ENCODE measurements at places on chromosomes 1 and 21. TPM values are rescaled to one million over a fixed set of nuclear protein-coding genes. Genes with fewer than 3 reads are reported as not detected.
A peak's percentile ranks its signal among the peaks of the same experiment; 100 is the strongest.

DNA sequence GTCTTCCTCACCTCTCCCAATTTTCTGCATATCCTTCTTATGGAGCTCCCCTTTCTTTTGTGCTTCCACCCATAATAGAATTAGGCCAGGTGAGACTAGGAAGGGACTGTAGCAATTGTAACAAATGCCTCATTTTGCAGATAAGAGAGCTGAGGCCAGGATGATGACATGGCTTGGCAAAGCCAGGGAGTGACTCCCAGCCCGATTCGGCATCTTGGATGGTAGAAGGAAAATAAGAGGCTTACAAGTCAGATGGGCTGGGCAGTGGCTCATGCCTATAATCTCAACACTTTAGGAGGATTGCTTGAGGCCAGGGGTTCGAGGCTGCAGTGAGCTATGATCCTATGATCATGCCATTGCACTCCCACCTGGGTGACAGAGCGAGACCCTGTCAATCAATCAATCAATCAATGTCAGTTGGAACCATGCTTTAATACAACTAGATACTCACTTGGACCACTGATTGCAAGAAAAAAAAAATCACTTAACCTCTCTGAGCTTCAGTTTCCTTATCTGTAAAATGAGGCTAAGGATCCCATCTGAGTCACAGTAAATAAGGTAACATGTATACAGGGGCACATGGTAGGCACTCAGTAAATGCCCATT, 51.6 kb downstream of the PLEKHA6 start:
- peaks cover 9% of the 10 kb centered on the region for H3K4me1 ChIP-seq
- H3K4me3 ChIP-seq: no peak overlapping the region
- H3K36me3 ChIP-seq: no peaks in the 10 kb centered on the region
- no peak for DNase-seq

DNA sequence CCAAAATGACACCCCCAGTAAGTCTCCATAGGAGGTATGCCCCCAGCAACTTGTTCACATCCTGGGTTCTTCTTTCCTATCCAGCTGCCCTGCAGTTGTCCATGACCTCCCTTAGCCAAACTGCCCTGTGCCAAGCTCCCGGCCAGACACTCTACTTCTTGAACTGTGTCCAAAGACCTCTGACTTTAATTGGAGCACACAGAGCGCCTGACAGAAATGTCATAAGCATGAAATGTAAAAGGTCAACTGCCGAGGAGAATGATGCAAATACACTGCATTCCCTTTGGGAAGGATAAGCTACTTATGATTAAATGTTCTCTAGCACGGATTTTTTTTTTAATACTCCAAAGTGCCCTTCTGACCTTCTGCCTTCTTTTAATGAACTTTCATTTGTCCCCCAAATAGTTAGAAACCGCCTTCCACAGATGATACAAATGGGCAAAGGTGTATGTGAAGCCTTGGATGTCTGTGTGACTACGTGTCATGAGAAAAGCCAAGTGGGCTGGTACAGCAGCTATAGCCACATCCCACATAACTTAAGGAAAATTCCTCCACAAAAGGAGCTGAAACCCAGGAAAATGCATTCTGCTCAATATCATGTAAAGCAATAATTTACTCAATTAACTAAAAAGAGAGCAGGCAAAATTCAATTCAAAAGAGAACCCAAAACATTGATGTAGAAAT, 26.8 kb downstream of the PALMD start:
- DNase-seq: no peak
- no peak overlapping the region for H3K4me3 ChIP-seq
- peak overlapping the region; percentile 76 for H3K27ac ChIP-seq
- H3K27me3 ChIP-seq: no peaks in the 10 kb centered on the region
- peaks cover 31% of the 10 kb centered on the region for H3K4me1 ChIP-seq
- no peaks in the 10 kb centered on the region for H3K36me3 ChIP-seq

DNA sequence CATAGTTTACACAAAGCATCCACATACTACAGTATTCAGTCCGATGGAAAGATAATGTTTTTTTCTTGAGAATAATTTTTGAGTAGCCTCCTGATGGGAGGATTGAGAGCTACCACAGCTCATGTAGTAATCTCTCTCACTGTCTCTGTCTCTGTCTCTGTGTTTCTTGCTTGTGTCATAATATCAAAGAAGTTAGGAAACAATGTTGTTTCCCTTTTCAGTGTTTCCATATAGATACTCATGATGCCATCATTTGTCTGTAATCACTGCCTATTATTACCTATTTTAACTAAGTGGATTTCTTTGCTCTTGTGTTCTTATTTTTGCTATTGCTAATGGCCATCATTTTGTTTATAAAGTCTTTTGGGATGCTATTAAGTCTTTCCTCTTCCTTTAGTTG, 367.7 kb downstream of the NEGR1 start:
- H3K36me3 ChIP-seq: no peaks in the 10 kb centered on the region
- H3K4me3 ChIP-seq: no peak overlapping the region
- no peak for DNase-seq
- H3K27ac ChIP-seq: no peak overlapping the region

DNA sequence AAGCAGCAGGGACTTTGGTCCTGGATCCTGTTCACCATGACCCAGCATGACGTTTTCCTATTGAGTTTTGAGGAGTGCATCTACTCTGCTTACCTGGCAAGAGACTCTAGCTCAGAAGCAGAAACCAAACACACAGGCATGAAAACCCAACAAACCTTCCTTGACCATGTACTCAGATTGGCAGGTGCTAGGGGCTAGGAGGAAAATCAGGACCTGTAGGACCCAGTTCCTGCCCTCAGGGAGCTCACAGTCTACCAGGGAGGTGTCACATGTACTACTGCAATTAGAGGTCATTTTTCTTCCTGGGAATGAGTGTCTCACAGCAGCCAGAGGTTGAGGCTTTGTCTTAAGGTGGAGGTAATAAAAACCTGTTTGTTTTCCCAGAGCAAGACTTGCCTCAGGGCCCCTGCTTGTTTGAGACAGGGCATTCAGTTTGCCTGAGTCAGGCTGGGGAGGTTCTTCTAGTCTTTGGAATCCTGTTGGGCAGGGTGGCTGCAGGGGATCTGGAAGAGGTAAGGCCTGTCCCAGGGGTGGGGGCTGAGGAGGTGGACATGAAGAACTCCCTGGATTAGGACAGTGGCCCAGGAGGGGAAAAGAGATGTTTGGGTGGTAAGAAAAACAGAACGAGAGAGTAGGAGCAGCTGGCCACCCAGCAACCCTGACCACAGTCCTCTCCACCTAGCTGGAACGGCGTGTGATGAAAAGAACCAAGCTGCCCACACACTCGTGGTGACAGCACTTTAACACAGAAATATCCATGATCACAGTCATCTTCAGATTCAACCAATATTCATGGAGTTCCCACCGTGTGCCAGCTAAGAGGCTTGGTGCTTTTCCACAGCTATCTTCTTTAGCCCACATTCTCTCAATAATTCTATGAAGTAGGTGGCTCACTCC, 30.8 kb downstream of the IER5 start:
- no peak overlapping the region for H3K4me3 ChIP-seq
- H3K27ac ChIP-seq: peak overlapping the region; percentile 48
- H3K4me1 ChIP-seq: peaks cover 32% of the 10 kb centered on the region
- no peaks in the 10 kb centered on the region for H3K27me3 ChIP-seq
- DNase-seq: no peak

GRCh38 chr21:23438081-23438480, 2169.2 kb downstream of the MRPL39 start:
- no peaks in the 10 kb centered on the region for H3K36me3 ChIP-seq
- no peak for DNase-seq
- no peaks in the 10 kb centered on the region for H3K4me1 ChIP-seq
- no peak overlapping the region for H3K27ac ChIP-seq

DNA sequence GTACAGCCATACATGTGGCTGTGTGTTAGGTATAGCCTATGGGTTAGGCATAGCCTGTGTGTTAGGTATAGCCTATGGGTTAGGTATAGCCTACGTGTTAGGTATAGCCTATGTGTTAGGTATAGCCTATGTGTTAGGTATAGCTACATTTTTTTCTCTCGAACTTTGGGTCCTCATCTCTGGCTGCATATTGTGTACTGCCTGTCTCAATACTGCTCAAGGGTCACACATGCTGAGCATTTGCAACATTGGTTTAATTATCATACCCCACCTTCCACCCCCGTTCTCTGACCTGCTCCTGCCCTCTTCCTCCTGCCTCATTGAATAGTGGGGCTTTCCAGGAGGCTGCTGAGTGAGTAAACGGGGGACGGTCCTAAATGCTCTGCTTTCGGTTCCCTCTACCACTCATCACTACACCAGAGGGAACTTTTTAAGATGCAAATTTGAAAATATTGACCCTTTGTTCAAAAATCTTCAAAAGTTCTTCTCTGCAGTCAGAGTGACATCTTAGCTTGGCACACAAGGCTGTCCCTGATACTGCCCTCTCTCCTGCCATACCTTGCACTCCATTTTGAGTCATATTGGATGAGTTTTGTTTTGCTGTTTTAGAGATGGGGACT, 17.8 kb downstream of the OR2B11 start:
- H3K36me3 ChIP-seq: no peaks in the 10 kb centered on the region
- H3K27me3 ChIP-seq: peaks cover 4% of the 10 kb centered on the region
- H3K27ac ChIP-seq: no peak overlapping the region
- DNase-seq: no peak
- no peaks in the 10 kb centered on the region for H3K4me1 ChIP-seq
- H3K4me3 ChIP-seq: no peak overlapping the region

DNA sequence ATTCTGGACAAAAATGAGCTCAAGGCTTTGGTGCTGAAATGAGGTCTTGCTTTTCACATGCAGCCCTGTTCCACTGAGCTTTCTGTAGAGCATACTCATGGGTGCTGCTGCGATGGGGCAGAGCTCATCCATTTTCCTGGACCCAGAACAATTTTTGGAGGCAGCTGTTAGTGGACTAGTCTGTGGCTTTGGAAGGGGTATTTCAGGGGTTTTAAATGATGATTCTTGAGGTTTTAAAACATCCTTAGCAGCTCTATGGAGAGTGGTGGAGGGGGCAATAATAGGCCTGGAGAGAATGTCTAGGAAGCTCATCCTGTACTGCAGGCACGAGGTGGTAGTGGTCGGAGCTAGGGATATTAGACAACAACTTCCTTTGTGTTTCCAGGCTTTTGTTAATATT, 16.5 kb downstream of the NOS1AP start:
- no peak overlapping the region for H3K27ac ChIP-seq
- DNase-seq: no peak
- peaks cover 7% of the 10 kb centered on the region for H3K27me3 ChIP-seq
- H3K4me3 ChIP-seq: no peak overlapping the region
- no peaks in the 10 kb centered on the region for H3K36me3 ChIP-seq
- H3K4me1 ChIP-seq: peaks cover 3% of the 10 kb centered on the region

GRCh38 chr1:100349246-100349645, 3.1 kb upstream of the CDC14A start:
- no peak overlapping the region for H3K4me3 ChIP-seq
- H3K36me3 ChIP-seq: no peaks in the 10 kb centered on the region
- H3K4me1 ChIP-seq: peaks cover 20% of the 10 kb centered on the region
- DNase-seq: no peak

DNA sequence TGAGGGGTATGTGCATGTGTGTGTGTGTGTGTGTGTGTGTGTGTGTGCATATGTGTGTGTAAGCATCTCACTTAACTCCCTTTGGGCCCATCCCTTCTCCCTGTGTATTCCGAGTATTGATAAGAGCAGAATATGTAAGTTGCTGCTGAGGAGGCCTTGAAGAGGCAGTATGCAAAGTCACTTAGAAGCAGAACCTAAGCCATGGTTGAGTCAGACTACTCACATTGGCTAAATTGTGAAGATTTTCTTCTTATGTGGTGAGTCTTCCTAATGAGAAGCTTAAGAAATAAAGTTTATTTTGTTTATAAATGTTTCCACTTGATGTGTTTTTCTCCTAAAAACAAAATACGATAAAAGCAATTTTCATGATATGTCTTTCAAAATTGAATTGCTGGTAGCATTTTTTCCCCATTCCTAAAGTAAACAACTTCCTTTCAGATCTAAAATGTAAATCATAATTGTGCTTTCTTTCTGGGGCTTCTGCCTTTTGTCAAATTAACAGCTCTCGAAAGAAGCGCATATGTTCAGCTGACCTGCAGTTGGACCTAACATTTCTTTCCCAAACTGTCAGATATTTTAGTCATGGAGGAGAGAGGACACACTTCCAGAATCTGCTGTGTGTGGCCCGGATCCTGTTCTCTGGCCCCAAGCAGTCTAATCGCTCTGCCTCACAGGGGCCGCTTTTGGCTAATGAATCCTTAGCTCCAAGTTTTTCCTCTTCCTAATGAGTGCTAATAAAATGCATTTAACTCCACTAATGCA, 284.0 kb downstream of the DUSP10 start:
- no peak for DNase-seq
- H3K4me3 ChIP-seq: no peak overlapping the region
- no peaks in the 10 kb centered on the region for H3K4me1 ChIP-seq
- no peak overlapping the region for H3K27ac ChIP-seq
- peaks cover 35% of the 10 kb centered on the region for H3K27me3 ChIP-seq

DNA sequence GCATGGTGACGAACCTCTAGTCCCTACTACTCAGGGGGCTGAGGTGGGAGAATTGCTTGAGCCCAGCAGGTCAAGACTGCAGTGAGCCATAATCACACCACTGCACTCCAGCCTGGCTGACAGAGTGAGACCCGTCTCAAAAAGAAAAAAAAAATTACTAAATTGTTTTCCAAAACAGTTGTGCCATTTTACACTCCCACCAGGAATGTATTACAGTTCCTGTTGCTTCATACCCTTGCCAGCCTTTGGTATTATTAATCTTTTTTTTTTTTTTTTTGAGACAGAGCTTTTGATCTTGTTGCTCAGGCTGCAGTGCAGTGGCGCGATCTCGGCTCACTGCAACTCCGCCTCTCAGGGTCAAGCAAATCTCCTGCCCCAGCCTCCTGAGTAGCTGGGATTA, 55.9 kb downstream of the RPS6KA1 start:
- H3K4me3 ChIP-seq: no peak overlapping the region
- H3K27me3 ChIP-seq: no peaks in the 10 kb centered on the region
- no peaks in the 10 kb centered on the region for H3K4me1 ChIP-seq
- no peak for DNase-seq
- H3K27ac ChIP-seq: no peak overlapping the region

GRCh38 chr1:38068220-38068979, 21.8 kb upstream of the POU3F1 start:
- no peaks in the 10 kb centered on the region for H3K36me3 ChIP-seq
- no peak overlapping the region for H3K27ac ChIP-seq
- H3K4me1 ChIP-seq: peaks cover 4% of the 10 kb centered on the region
- H3K27me3 ChIP-seq: peaks cover 46% of the 10 kb centered on the region
- H3K4me3 ChIP-seq: no peak overlapping the region

- no peak overlapping the region for H3K4me3 ChIP-seq
- no peak for DNase-seq
- H3K4me1 ChIP-seq: peaks cover 8% of the 10 kb centered on the region
- H3K36me3 ChIP-seq: no peaks in the 10 kb centered on the region
- peaks cover 18% of the 10 kb centered on the region for H3K27me3 ChIP-seq
Observed at GRCh38 chr1:60637651-60638050, 444.7 kb upstream of the NFIA start.

GRCh38 chr1:225694151-225694603, 41.3 kb upstream of the ENAH start:
- H3K27me3 ChIP-seq: no peaks in the 10 kb centered on the region
- H3K4me1 ChIP-seq: peaks cover 46% of the 10 kb centered on the region
- H3K36me3 ChIP-seq: no peaks in the 10 kb centered on the region
- no peak for DNase-seq

GRCh38 chr1:200963076-200963475, 60.4 kb downstream of the KIF21B start:
- H3K4me1 ChIP-seq: no peaks in the 10 kb centered on the region
- H3K27ac ChIP-seq: no peak overlapping the region
- DNase-seq: no peak

The GPA33 gene
- not detected for total RNA-seq

The KCNQ4 gene
- total RNA-seq: 0.63 TPM

The FBXO28 gene
- total RNA-seq: 28.1 TPM

The BCAR3 gene
- 7.9 TPM for total RNA-seq

The RUNX3 gene
- not detected for total RNA-seq

The WNT2B gene
- total RNA-seq: 2.3 TPM

The APP gene
- 749 TPM for total RNA-seq

The SNAPIN gene
- 46.3 TPM for total RNA-seq

The KRTAP21-2 gene
- not detected for total RNA-seq

The TEX38 gene
- total RNA-seq: not detected
